Activated naive CD4-positive, alpha-beta T cell (primary cell): ENCODE measurements at places on chromosomes 5 and 9.

GRCh38 chr9:110977259-110977709 lies 61.0 kb downstream of the LPAR1 start:
- no peak for DNase-seq

DNA sequence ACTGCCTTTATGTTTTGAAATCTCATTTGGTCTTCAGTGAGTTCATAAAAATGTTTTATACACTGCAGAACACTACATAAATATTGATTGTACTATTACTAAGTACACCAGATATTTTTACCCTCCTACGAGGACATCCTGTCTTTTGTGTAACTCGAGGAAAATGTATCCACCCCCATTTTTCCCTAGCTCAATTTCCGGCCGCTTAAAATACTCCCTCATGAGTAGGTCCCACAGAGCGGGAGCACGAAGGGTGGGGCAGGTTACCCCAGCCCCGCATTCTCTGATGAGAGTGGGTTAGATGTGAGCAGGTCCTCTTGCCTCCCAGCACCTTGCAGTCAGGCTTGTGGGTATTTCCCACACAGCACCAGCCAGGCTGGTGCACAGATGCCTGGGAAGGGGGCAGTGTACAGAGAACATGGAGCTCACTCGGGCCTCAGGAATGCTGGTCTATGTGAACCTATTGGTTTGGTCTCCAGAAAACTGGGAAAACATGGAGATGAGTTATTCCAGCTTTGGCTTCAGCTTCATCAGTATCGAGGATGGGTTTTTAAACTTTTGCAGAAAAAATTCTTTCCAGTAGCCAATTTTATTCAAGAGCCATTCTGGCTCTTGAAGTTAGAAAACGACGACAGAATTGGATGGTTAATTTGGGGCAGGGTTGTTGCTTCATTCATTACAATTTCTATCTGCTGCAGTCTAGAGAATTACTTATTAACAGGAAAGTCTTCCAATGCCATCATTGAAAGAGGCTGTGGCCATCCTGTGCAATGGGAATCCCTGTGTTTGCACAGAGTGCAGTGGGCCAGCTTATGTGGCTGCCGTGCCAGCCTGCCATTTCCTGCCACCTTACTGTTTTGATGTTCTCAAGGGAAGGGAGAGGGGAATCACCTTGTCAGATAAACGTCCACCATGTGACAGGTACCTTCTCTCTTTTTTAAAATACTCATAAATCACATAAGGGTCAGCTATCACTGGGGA lies 73.2 kb downstream of the WDR41 start:
- DNase-seq, result no peak

GRCh38 chr9:121305269-121305994 lies 37.5 kb downstream of the GSN start:
- no peak for DNase-seq

- DNase-seq, result no peak
These were observed 25.5 kb upstream of the SPTLC1 start for GRCh38 chr9:92140754-92141143.

DNA sequence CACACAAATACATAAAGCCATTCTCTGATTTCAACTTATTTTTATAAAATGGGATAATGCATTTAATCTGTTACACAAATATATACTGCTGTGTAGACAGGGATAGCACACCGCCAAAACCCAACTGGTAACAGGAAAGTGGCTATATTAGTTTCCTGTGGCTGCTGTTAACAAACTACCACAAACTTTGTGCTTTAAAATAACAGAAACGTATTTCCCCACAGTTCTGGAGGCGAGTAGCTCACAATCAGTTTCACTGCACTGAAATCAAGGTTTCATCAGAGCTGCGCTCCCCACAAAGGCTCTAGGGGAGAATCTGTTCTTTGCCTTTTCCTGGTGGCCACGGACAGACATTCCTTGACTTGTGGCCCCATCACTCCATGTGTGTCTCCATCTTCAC lies 94.0 kb downstream of the MLLT3 start:
- no peak for DNase-seq

DNA sequence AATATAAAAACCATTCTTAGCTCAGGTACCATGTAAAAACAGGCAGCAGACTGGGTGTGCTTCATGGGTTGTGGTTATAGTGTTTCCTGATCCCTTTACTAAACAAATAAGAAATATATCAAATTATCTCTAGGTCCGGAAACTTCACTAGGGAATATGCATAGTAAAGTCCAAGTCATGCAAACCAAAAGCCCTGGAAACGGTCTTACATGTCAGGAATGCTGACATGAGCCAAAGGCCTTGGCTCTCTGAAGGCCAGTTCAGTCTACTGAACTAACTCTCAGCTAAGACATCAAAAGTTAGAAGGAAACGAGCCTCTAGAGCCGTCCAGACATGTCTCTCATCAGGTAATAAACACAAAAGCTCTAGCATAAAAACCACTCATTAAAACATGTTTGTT lies 778.9 kb upstream of the ZNF608 start:
- no peak for DNase-seq

- no peak for DNase-seq
These were observed 107.7 kb upstream of the GPR151 start for GRCh38 chr5:146623666-146624065.

DNA sequence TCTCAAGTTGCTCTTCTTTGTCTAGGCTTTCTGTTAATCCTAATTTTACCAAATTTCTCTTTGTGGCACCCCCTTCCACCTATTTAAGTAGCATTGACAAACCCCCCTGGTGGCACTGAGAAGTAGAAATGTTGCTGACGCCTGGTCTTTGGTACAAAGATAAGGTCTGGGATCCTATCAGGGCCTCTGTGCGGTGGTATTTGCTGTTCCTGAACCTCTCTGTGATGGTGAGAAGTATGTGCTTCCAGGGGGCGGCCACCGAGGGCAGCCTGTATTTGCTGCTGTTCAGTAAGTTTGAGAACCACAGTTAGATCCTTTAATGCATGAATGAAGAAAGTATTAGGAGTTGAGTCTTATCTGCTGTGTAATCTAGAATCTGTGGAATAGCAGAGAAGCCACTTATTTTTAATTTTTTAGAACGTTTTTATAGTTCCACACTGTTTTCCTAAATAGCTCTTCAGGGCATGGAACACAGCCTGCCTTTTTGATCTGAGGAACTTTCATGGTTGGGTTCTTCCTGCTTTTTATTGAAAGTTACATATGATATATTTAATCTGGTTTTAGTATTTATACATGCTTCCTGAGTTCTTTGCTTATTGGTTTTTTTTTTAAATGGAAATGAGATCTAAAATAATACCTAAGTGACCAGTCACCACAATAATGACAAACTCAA lies 124.2 kb downstream of the TRIO start:
- DNase-seq, result no peak
